ENCODE measurements at places on chromosomes 7 and 10.

- DNase-seq, result no peak
These were observed 84.0 kb downstream of the SORBS1 start for GRCh38 chr10:95477175-95477520.

- DNase-seq, result no peak
These were observed 23.2 kb downstream of the LIMK1 start for GRCh38 chr7:74106846-74107245.

DNA sequence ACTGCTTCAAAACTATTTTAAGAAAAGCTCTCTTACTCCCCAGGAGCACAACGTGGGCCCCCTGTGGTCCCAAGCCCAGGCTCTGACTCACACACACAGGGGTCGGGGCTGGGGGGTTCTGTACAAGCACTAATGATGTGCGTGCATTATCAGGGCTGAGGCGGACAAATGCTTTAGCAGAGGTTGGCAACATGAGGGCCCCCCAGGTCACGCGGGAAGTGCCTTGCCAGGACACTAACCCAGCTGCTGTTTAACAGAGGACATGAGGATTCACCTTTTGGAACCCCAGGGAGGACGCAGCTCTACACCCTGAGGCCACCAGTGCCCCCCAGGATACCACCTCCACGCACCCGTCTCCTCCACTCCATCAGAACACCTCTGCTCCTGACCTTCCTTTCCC, 342.8 kb downstream of the DNAJB6 start:
- DNase-seq, result no peak

GRCh38 chr7:143496263-143496662, 18.6 kb downstream of the TAS2R41 start:
- DNase-seq, result no peak

- no peak for DNase-seq
These were observed 35.0 kb downstream of the CCDC146 start for GRCh38 chr7:77157446-77157845.

DNA sequence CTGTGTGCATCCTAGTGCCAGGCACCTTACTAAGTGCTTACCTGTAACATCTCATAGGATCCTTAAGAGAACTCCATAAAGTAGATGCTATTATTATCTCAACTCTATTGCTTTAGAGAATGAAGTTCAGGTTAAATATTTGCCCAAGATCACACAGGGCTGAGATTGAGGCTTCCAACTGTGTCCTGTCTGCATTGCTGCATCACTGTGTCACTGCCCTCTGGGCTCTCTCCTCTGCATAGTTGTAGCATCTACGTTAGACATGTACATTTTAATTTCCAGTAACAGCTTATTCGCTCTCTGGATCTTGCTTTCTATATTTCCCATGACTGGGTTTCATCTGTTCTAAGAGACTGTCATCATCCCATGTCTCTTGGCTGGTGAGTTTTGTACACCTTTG, 63.6 kb upstream of the FZD8 start:
- no peak for DNase-seq

DNA sequence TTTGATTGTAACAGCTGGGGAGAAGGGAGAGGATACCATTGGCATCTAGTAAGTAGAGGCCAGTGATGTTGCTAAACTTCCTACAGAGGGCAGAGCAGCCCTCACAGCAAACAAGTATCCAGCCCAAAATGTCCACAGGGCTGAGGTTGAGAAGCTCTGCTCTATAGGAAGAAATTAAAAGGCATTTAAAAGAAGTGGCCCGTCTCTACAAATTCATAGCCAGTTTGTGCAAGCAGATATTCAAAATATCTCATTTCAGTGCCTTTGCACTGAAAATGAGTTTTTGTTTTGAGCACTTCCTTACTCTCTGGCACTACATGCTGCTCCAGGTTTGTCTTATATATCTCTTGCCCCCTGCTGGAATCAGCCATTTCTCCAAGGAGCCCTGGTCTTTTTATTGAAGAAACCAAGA, 330.0 kb downstream of the BBS9 start:
- DNase-seq, result peak; percentile 75
